H1 (cell line): ENCODE measurements at places on chromosomes 5 and 9. TPM values are rescaled to one million over a fixed set of nuclear protein-coding genes. Genes with fewer than 3 reads are reported as not detected.

GRCh38 chr5:54738118-54738972 is 220.8 kb downstream of the SNX18 start:
- no peaks in the 10 kb centered on the region for H3K27me3 ChIP-seq
- H3K4me3 ChIP-seq = no peak overlapping the region
- H3K4me1 ChIP-seq = no peaks in the 10 kb centered on the region
- DNase-seq = no peak
- no peak overlapping the region for H3K27ac ChIP-seq

- no peak overlapping the region for H3K4me3 ChIP-seq
- peaks cover 87% of the 10 kb centered on the region for H3K27me3 ChIP-seq
- H3K27ac ChIP-seq = no peak overlapping the region
These were observed 69.1 kb upstream of the TBCA start for GRCh38 chr5:77845324-77845646.

- H3K27me3 ChIP-seq = no peaks in the 10 kb centered on the region
- DNase-seq = peak; percentile 52
- H3K4me3 ChIP-seq = no peak overlapping the region
- no peak overlapping the region for H3K27ac ChIP-seq
These were observed 9.3 kb upstream of the NRARP start for GRCh38 chr9:137311171-137311985.

The HRCT1 gene
- not detected in 2 replicates for total RNA-seq
